ENCODE measurements at places on chromosomes 3 and 15.
A peak's percentile ranks its signal among the peaks of the same experiment; 100 is the strongest.

- no peak for DNase-seq
Measured at GRCh38 chr3:11431319-11431718, 159.1 kb downstream of the ATG7 start.

DNA sequence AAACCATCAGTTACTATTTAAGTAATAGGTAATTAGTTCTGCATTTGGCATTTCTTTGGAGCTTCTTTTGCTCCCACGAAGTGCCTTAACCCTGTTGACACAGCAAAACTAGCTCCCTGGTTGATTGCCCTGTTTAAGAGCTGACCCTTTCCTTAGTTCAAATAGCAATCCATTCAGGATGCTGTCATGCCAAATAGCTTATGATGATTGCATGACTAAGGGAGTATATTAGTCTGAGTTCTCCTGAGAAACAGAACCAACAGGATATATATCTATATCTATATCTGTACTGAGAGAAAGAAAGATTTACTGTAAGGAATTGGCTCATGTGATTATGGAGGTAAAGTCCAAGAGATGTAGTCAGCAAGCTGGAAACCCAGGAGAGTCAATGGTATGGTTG, 50.3 kb upstream of the SPRED1 start:
- no peak for DNase-seq

DNA sequence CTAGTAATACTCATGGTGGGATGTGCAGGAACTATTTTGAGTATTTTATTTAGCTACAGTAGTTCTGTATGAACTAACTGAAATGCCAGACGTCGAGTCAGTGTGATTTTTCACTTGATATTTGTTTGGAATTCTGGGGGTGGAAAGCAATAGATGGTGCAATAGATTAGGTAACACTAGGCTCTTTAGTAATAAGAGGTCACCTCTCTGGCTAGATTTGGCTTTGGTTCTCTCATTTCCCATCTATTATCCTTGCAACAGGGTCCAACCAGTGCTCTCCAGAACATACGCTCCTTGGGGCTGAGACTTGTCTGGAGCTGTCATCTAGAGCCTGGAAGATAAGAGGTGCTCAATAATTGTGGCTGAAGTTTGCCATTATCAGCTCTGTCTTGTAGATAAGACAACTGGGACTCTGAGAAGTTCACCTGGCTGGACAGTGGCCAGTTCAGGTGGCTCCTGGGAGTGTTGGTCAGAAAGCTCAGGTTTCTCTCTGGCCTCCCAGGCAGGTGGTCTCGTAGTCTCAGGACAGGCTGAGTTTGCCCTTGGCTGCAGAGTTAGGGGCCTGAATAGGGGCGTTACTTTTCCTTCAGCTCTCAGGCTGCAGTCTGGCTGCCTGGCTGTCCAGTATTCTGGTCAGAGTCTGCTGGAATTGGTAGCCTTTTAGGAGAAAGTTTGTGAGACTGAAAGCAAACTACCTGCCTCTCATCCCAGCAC, 277.5 kb upstream of the RGMA start:
- no peak for DNase-seq

DNA sequence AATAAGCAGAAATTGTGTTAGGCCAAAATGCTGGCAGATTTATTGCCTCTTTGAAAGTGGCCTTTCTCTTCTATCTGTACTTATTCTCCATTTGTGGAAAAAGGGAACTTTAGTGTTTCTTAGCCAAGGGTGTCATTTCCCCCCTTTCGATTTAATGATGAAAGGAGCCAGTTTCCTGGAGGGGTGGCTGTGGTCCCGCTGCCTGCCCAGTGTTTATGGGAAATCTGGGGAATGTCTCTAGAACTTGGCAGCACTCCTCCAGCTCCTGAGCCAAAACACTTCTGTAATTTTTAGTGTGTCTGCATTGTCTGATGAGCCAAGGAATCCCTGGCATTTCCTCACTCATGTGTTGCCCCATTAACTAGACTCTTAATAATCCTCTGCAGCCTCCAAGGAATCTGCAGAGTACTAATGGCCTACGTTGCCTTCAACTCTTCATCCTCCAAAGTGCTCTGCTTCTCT, 448.8 kb downstream of the GRM7 start:
- no peak for DNase-seq

GRCh38 chr3:170768334-170768801, 101.6 kb downstream of the RPL22L1 start:
- no peak for DNase-seq

DNA sequence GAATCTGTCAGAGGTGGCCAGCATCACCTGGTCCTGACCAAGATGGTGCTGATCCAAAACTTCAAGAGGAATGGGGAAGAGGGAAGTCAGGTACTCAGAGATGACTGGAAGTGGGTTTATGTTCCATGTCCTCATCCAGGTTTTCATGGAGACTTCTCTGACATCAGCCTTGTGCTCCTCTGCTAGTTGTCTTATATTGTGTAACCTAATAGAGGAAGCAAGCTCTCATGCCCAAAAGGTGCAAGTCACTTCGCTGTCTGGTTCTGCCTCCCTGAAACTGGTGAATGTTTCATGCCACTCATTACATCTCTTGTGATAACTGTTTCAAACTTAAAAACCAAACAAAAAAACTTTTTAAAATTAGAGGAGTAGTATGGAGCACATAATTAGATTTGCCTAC, 127.2 kb upstream of the MANF start:
- DNase-seq: no peak

GRCh38 chr15:64324165-64324877, 31.7 kb downstream of the CSNK1G1 start:
- DNase-seq: no peak

GRCh38 chr3:13308380-13308801, 111.7 kb downstream of the NUP210 start:
- DNase-seq: no peak

GRCh38 chr3:128703561-128703960, 22.4 kb upstream of the RAB7A start:
- DNase-seq: peak; percentile 51

GRCh38 chr3:38473229-38473628, 19.5 kb downstream of the ACVR2B start:
- no peak for DNase-seq

GRCh38 chr15:31024330-31024729, 32.9 kb upstream of the MTMR10 start:
- no peak for DNase-seq

GRCh38 chr3:197302033-197302432, 3.6 kb upstream of the DLG1 start:
- DNase-seq: no peak

GRCh38 chr3:146091397-146091796, 69.6 kb downstream of the PLOD2 start:
- DNase-seq: no peak

DNA sequence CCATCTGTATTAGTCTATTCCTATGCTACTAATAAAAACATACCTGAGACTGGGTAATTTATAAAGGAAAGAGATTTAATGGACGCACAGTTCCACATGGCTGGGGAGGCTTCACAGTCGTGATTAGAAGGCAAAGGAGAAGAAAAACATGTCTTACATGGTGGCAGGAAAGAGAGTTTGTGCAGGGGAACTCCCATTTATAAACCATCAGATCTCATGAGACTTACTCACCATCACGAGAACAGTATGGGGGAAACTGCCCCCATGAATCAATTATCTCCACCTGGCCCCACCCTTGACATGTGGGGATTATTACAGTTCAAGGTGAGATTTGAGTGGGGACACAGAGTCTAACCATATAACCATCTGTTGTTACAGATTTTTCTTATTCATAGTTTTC, 42.1 kb upstream of the MB21D2 start:
- no peak for DNase-seq

DNA sequence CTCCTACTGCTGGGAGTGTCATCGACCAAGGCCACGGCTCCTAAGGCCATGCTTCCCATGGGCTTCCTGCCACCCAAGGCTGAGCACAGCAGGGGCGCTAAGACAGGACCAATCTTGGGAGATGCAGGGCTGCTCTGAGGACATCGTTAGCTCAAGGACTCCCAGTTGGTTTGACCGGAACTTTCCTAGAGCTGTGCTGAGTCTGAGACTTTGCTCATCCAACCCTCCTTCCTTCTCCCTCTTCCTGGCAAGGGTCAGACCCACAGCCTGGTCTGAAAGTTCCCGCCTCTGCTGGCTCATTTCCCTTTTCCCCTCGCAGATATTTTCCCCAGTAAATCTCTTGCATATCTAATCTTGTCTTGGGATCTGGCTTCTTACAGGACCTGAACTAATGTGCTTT, 57.2 kb downstream of the EPHB3 start:
- no peak for DNase-seq

- DNase-seq: no peak
Measured at GRCh38 chr3:73349657-73350056, 275.1 kb downstream of the PDZRN3 start.

DNA sequence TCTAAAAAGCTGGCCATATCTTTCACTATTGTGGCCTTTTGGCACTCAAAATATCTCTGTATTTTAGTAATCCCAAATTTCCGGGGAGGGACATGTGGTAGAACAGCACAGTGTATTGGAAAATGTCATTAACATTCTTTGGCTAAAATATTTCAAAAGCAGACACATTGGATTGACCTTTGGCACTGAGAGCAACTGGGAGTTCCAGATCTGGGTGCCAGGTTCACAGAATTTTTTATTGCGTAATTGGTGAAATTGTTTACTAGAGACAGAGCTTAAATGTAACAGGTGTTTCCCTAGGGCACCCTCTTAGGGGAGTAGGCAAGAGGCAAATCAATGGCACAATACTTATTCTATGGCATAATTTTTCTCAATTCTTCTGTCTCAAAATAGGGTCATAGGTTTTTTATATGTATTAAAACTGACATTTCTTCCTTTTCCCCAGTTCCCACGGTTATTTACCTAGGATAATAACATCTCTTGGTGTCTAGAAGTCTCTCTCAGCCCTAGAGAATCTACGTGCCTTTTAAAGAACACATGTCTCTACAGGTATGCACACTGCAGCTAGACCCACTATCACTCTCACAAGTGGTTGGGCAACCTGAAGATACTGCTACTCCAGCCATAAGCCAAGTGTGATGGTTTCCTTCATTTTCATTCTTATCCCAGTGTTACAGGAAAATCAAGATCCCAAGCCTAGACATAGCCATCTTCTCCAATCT, 10.6 kb downstream of the RBMS3 start:
- DNase-seq: no peak

DNA sequence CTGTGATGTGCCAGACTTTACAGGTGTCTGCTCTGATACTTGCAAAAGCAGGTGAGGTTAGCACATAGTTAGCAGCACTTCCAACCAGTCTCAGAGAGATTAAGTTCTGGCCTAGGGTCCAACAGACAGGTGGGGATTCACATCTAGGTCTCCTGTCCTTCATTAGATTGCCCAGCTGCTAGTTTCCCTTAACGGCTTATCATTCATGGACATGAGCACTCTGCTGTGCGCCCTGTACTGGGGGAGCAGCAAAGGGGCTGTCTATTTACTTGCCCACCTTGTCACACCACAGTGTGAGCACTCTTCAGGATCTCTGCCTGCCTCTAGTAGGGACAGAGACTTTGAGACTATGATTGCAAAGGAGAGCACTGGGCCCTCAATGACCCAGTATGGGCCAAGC, 8.7 kb downstream of the SPSB4 start:
- no peak for DNase-seq

GRCh38 chr15:41562244-41562643, 3.2 kb downstream of the TYRO3 start:
- no peak for DNase-seq

GRCh38 chr3:195020921-195021320, 250.0 kb downstream of the XXYLT1 start:
- no peak for DNase-seq

- no peak for DNase-seq
Measured at GRCh38 chr3:29972320-29972993, 633.9 kb upstream of the TGFBR2 start.

DNA sequence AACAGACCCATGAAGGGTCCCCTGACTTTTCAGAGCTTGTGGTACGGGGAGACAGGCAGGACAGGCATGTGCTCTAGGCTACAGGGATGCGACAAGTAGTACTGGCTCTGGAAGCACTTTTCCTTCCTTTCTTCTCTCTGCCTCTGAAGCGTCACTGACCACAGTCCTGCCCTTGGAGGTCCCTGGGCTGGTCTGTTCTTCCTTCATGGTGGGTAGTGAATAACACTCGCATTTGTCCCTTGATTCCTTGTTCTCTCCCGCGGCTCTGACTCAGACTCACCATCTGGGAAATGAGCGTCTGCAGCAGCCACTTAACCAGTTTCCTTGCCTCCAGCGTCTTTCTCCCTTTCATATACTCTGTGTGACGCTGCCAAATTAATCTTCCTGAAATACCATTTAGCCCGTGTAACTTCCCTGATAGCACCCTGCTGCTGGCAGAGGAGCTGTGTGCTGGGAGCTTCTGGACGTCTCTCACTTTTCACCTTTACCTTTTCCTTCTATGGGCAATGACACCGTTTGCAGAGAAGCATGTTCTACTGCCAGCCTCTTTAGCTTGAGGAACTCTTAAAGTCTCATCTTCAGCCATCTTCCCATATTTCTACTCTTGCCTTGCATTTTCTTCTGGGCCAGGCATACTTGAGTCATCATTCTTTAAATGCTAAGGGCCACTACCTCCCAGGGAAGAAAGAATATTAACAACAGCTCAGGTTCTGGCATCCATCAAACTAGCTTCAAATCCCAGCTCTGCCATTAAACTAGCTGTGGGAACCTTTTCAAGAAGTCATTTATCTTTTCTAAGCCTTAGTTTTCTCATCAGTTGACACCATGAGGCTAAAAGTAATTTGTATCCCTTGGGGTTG, 33.6 kb downstream of the TMEM45A start:
- DNase-seq: no peak

GRCh38 chr15:74333662-74334061, 33.8 kb downstream of the CYP11A1 start:
- no peak for DNase-seq

GRCh38 chr3:186594591-186595113, 18.2 kb upstream of the AHSG start:
- DNase-seq: no peak

DNA sequence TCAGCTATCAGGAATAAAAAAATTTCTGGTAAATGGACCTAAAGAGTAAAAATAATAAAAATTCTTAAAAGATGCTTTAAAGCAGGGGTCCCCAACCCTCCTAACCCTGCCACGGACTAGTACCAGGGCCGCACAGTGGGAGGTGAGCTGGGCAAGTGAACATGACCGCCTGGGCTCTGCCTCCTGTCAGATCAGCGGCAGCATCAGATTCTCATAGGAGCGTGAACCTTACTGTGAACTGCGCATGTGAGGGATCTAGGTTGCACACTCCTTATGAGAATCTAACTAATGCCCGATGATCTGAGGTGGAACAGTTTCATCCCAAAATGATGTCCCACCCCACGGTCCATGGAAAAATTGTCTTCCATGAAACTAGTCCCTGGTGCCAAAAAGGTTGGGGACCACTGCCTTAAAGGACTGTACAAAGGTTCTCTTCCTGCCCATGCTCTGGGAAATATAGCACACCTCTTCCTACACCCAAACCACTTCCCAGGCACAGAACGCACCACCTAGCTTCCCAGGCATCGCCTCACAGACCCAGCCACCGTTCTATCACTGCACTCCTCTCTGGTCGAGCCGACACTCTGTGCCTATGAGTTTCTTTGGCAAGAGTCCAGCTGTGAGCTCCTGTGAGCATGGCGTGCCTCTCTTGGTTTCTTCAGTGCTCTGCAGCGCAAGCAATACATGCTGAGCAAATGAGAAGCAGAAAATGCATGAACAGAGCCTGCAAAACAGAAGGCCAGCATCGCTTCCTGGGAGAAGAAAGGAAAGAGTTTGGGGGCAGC, 104.9 kb downstream of the OCA2 start:
- peak; percentile 45 for DNase-seq

- no peak for DNase-seq
Measured at GRCh38 chr3:10547841-10548783, 42.7 kb upstream of the ATP2B2 start.

GRCh38 chr3:129606636-129607390, at the start of gene PLXND1:
Gene PLXND1, minus strand, starts transcription at chr3:129606676. Its CDS starts 37 bp downstream, at chr3:129606639.
- peak; percentile 16 for DNase-seq
